GM23338 (cell line): ENCODE measurements at places on chromosomes 11 and 22. TPM values are rescaled to one million over a fixed set of nuclear protein-coding genes. Genes with fewer than 3 reads are reported as not detected.
A peak's percentile ranks its signal among the peaks of the same experiment; 100 is the strongest.

- no peak overlapping the region for H3K4me3 ChIP-seq
- no peak overlapping the region for H3K27ac ChIP-seq
- H3K4me1 ChIP-seq, result no peaks in the 10 kb centered on the region
- H3K36me3 ChIP-seq, result no peaks in the 10 kb centered on the region
These were observed 9.2 kb upstream of the IL10RA start for GRCh38 chr11:117977029-117977428.

DNA sequence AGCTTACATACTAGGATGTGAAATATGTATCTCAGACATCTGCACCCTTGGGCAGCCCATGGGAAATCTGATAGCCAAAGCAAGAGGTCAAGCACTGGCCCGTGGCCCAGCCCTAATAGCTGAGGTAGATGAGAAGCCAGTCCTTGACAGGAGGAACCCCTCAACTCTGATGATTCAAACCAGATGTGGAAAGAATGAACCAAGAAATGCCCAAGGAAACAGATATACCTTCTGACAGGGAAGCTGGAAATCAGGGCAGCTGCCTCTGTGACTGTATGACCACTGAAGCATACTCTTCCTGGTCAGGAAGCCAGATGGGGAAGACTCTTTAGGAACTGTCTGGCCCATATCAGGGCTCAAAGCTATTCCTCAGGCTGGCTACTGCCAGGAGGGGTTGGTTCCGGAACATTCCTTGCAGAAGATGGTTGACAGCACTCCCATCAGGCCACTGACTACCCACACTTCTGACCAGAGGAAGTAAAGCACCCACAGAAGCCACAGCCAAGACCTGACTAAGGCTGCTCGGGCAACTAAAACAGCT lies 124.2 kb downstream of the SWAP70 start:
- no peak for DNase-seq
- H3K27ac ChIP-seq, result no peak overlapping the region
- no peak overlapping the region for H3K4me3 ChIP-seq

GRCh38 chr11:16981651-16982194 lies 32.5 kb downstream of the PLEKHA7 start:
- H3K36me3 ChIP-seq, result no peaks in the 10 kb centered on the region
- no peaks in the 10 kb centered on the region for H3K27me3 ChIP-seq
- peaks cover 14% of the 10 kb centered on the region for H3K4me1 ChIP-seq
- H3K27ac ChIP-seq, result no peak overlapping the region
- no peak overlapping the region for H3K4me3 ChIP-seq

DNA sequence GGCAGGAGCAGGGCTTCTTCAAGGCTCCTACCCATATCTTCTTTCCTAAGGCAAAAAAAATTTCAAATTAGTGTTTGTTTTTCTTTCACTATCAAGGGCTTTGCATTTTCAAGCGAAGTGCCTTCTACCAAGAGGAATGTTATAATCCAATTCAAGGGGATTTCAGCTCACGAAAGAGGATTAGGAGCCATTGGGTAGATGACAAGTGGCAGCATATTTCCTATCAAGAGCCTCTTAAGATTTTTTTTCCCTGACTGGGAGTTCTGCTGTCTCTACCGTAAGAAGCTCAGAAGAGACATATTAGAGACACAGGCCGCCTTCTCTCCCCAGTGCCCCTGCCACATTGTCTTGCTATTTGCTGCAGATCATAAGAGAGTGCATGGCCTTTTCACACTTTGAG lies 55.9 kb upstream of the BMAL1 start:
- no peaks in the 10 kb centered on the region for H3K27me3 ChIP-seq
- H3K4me1 ChIP-seq, result no peaks in the 10 kb centered on the region
- H3K36me3 ChIP-seq, result no peaks in the 10 kb centered on the region
- no peak overlapping the region for H3K27ac ChIP-seq

GRCh38 chr11:68844376-68844775 lies 2.7 kb upstream of the CPT1A start:
- no peak overlapping the region for H3K27ac ChIP-seq
- peaks cover 17% of the 10 kb centered on the region for H3K4me1 ChIP-seq
- H3K36me3 ChIP-seq, result no peaks in the 10 kb centered on the region
- H3K4me3 ChIP-seq, result peak overlapping the region; percentile 74

DNA sequence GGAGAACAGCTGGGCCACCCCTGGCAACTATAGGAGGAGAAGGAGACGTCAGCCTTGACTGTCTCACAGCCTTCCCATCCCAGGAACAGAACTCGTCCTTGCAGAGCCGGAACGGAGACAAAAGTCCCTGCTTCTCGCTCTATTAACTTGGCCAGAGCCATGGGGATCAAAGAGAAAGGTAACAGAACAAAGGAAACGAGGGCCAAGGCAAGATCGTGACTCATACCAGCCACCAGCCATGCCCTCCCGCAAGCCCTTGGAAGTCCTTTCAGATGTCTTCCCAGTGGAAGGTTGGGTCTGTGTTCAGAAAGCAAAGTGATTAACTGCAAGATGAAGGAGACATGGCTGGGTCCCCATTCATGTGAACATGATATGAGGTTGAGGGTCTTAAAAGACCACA lies 64.7 kb downstream of the PDE2A start:
- H3K4me3 ChIP-seq, result no peak overlapping the region
- no peaks in the 10 kb centered on the region for H3K4me1 ChIP-seq
- H3K27me3 ChIP-seq, result no peaks in the 10 kb centered on the region
- no peak for DNase-seq

DNA sequence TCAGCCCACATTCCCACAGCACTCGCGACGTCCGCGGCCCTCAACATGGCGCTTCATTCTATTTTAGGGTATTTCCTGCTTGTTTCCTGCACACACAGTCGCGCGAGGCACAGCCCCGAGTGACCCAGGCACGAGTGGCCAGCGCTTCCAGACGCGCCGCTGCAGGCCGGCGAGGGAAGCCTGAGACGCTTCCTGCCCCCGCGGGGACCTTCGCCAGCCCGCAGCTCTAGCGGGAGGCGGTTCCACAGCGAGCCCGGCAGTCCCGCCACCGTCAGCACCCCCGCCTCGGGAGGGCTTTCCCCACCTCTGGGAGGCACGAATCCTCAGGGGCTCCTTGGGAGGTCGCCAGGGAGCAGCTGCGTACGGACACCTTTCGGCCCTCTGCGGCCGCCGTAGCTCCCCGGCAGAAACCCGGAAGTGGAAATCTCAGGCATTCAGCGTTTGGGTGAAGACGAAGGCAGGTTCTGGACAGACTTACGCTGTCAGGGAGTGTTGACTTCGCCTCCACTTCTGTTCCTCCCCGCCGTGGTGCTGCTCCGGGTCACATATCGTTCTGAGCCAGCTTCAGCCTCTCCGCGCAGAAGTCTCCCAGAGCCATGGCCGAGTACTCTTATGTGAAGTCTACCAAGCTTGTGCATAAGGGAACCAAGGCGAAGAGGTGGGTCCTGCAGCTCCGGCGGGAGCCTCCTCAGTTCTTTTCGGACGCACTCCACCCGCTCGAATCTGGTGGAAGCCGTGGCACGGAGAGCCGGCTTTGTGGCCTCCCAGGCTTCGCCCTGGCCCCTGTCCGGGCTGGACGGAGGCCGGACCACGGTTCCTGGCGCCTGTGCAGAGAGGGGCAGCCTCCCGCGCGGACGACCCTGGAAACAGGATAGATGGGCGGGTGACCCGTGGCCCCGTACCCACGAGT lies 2925.9 kb upstream of the OR11H1 start:
- no peak overlapping the region for H3K4me3 ChIP-seq
- no peak overlapping the region for H3K27ac ChIP-seq
- no peaks in the 10 kb centered on the region for H3K4me1 ChIP-seq
- H3K27me3 ChIP-seq, result no peaks in the 10 kb centered on the region
- no peak for DNase-seq

DNA sequence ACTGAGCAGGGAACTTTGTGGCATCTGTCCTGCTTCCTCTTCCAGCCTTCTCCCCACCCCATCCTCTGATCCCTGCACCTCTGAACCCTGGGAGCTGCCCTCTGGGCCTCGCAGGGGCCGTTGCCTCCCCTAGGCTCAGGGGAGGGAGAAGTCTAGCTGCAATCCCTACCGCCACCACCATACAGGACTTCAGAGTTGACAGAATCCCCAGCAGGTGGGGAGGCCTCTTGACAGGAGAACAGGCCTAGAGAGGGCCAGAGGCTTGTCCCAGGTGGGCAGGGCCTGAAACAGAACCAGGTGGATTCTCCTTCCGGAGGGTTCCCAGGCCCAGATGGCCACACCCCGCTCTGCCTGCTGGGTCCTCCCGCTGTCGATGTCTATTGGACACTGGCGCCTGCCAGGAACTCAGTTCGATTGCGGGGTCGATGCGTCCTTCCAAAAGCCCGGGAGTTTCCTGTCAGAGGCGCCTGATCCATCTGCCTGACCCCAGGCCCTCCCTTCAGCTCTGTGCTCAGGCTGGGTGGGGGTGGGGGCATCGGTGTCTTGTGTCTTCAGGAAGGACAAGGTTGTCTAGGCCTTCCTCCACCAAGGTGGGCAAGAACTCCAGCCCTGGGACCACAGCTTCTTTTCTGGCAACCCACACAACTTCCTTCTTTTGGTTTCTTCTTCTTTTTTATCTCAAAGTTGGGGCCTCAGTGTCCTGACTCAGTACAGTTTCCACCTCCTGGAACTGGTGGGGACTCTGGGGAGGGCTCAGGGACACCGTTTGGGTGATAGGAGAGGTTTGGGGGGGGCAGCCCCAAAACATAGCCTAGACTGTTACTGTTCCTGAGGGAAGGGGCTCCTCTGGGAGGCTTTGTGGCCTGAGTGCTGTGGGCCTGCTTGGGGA lies 6.4 kb downstream of the STARD10 start:
- H3K4me3 ChIP-seq, result no peak overlapping the region
- H3K27ac ChIP-seq, result peak overlapping the region; percentile 27; the same call in 1 of the 2 replicates
- H3K36me3 ChIP-seq, result no peaks in the 10 kb centered on the region
- peaks cover 15% of the 10 kb centered on the region for H3K4me1 ChIP-seq
- no peaks in the 10 kb centered on the region for H3K27me3 ChIP-seq

DNA sequence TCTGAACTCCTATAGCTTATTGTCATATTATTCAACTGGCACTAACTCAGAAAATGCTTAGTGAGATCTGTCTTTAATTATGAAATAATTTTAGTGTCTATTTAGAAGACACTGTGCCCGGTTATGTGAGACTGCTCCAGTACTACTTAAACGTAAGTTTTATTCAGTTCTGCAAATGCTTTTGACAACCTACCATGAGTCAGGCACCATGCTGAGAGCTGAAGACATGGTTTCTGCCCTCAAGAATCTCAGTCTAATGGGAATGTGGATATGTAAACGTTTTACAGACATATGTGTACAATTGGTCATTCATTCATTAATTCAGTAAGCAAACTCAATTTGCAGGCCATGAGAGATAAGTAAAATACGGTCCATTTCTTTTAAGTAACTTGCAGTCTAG lies 40.0 kb downstream of the DCUN1D5 start:
- no peak overlapping the region for H3K4me3 ChIP-seq
- no peaks in the 10 kb centered on the region for H3K27me3 ChIP-seq
- no peaks in the 10 kb centered on the region for H3K4me1 ChIP-seq
- DNase-seq, result no peak

DNA sequence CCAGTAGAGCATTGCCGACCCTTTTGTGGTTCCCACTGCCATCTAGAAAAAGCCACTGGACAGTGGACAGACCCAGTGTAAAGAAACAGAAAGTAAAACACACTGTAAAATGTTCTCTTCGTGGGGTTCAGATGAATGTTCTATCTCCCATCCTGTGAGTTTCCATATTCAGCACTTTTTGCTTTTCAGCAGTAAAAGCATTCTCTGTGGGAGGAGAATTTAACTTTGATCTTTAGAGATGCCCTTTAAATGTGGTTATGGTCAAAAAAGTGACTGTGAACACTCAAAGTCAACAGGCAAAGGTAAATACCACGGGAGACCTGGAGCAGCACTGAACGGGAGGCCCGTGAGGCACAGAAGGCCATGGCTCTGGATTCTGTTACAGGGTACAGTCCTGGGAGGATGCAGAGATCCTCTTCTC lies 53.9 kb downstream of the FLI1 start:
- no peak overlapping the region for H3K4me3 ChIP-seq
- DNase-seq, result no peak
- no peaks in the 10 kb centered on the region for H3K36me3 ChIP-seq
- no peaks in the 10 kb centered on the region; the same call in 1 of the 2 replicates for H3K27me3 ChIP-seq
- no peak overlapping the region for H3K27ac ChIP-seq
- H3K4me1 ChIP-seq, result no peaks in the 10 kb centered on the region

- peaks cover 19% of the 10 kb centered on the region for H3K4me1 ChIP-seq
- no peaks in the 10 kb centered on the region for H3K36me3 ChIP-seq
- no peak overlapping the region for H3K4me3 ChIP-seq
- H3K27ac ChIP-seq, result no peak overlapping the region
These were observed 425.5 kb upstream of the CADM1 start for GRCh38 chr11:115929618-115930129.

- no peaks in the 10 kb centered on the region for H3K4me1 ChIP-seq
- no peak overlapping the region for H3K4me3 ChIP-seq
- no peak for DNase-seq
- no peaks in the 10 kb centered on the region for H3K27me3 ChIP-seq
These were observed 836.2 kb downstream of the DLG2 start for GRCh38 chr11:84790849-84791427.

GRCh38 chr11:72724851-72725723 lies 27.1 kb downstream of the ARAP1 start:
- DNase-seq, result peak; percentile 92
- no peaks in the 10 kb centered on the region for H3K27me3 ChIP-seq
- H3K4me1 ChIP-seq, result no peaks in the 10 kb centered on the region; the same call in 1 of the 2 replicates
- no peak overlapping the region for H3K4me3 ChIP-seq
- H3K27ac ChIP-seq, result no peak overlapping the region
- no peaks in the 10 kb centered on the region for H3K36me3 ChIP-seq

DNA sequence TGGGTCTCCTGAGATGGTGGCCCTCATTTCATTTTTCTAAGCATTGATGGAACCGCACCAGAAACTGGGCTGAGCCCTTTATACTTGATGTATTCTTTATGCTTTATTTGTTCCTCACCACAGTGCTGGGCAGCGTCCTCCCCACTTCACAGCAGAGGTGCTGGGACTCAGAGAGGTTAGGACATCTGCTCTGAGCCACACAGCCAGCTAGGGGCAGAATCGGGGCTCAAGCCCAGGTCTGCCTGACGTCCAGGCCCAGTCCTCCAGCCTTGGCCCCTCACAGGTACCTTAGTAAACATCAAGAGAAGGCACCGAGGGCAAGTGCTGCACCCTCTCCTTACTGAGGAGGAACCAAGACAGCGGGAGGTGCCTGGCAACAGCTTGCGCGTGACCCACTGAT lies 20.2 kb upstream of the SHISAL1 start:
- H3K4me3 ChIP-seq, result no peak overlapping the region
- peaks cover 31% of the 10 kb centered on the region for H3K27me3 ChIP-seq

- H3K4me3 ChIP-seq, result no peak overlapping the region
- H3K36me3 ChIP-seq, result no peaks in the 10 kb centered on the region
- H3K4me1 ChIP-seq, result no peaks in the 10 kb centered on the region
- no peak for DNase-seq
These were observed 339.2 kb downstream of the TENM4 start for GRCh38 chr11:79101656-79102055.

GRCh38 chr11:131884461-131885073 lies 514.2 kb downstream of the NTM start:
- no peaks in the 10 kb centered on the region for H3K27me3 ChIP-seq
- H3K27ac ChIP-seq, result no peak overlapping the region
- peaks cover 22% of the 10 kb centered on the region for H3K4me1 ChIP-seq
- H3K36me3 ChIP-seq, result no peaks in the 10 kb centered on the region

- H3K27ac ChIP-seq, result peak overlapping the region; percentile 7; the same call in 1 of the 2 replicates
- H3K4me1 ChIP-seq, result peaks cover 28% of the 10 kb centered on the region
- no peaks in the 10 kb centered on the region for H3K27me3 ChIP-seq
- H3K4me3 ChIP-seq, result no peak overlapping the region
- H3K36me3 ChIP-seq, result peaks cover 18% of the 10 kb centered on the region
These were observed 11.6 kb downstream of the PISD start for GRCh38 chr22:31650391-31650790.

- no peak overlapping the region for H3K4me3 ChIP-seq
- no peak overlapping the region for H3K27ac ChIP-seq
- no peaks in the 10 kb centered on the region for H3K36me3 ChIP-seq
- DNase-seq, result no peak
- H3K4me1 ChIP-seq, result peaks cover 19% of the 10 kb centered on the region
These were observed 480 bp downstream of the TRIM34 start for GRCh38 chr11:5625281-5625680.

Gene NEFH
- total RNA-seq, result 2.4 and 2.8 TPM in 2 replicates

Gene MTA2
- total RNA-seq, result 93.6 and 102 TPM in 2 replicates

Gene GAS2
- 5.0 and 6.7 TPM in 2 replicates for total RNA-seq

Gene PIWIL4
- total RNA-seq, result 0.23 and 0.66 TPM in 2 replicates

Gene RAB36
- total RNA-seq, result 0.58 and 1.2 TPM in 2 replicates

Gene MRPL23
- total RNA-seq, result 63.3 and 91.5 TPM in 2 replicates

Gene EFEMP2
- total RNA-seq, result 4.5 and 9.4 TPM in 2 replicates
